ENCODE measurements at places on chromosomes 6 and 20.

GRCh38 chr6:46642928-46643751, 9.5 kb downstream of the CYP39A1 start:
- DNase-seq: no peak

DNA sequence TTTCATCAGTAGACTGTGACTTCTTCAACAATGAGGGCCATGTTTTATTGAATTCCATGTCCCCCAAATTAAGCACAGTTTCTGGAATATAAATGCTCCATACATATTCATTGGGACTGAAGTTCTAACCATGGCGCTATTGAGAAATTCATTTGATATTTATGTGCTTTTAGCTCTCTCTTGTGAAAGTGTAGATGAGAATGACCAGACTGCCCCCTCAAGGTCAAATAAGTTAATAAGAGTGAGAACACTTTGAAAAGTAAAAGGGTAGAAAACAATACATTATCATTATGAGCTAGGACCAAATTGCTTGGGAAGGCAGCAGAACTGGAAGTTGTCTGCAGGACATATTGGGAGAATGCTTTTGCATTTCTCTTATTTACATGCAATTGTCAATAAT, 597.9 kb downstream of the EPM2A start:
- peak; percentile 47 for DNase-seq

DNA sequence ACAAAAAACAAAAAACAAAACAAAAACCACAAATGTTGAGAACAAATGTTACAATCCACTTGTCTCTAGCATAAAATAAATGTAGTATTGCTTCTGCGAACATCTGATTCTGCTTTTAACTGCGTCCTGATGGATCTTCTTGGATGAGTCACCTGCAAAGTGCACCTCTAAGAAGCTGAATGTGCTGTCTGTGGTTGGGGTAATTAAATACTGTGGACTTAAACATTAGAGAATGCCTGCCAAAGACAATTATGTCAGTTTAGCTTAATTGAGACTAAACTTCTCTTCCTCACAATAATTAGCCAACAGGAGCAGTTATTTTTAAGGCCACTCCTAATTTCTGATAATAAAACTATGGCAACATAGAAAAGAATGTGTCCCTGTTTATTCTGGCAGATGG, 253.4 kb downstream of the PHACTR1 start:
- DNase-seq: no peak

DNA sequence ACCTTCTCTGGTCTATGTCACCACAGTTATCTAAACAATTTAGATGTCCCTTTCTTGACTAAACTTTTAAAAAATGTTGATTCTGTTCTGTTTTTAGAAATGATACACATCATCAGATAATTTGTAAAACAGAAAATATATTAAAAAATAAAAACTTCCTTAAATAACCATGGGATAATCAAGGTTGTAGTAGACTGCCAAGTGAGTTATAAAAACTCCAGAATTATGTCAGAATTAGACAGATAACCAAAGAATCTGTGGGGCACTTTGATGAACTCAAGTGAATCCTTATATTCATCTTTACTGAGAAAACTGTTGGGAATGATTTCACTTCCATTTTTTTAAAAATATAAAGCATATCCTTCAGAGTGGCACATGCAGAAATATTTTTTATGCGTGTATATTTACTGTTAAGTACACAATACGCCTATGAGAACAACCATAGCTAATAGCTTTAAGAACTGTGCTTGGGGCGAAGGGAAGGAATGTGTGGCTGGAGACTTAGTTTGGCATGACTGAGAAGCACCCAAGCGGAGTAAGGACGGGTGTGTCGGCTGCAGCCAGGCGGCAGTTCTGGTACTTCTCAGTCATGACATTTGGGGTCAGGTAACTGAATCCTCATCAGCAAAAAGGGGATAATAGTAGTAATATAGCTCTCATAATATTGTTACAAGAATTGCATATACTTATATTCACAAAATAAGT, 604.7 kb upstream of the CITED2 start:
- peak; percentile 42 for DNase-seq

DNA sequence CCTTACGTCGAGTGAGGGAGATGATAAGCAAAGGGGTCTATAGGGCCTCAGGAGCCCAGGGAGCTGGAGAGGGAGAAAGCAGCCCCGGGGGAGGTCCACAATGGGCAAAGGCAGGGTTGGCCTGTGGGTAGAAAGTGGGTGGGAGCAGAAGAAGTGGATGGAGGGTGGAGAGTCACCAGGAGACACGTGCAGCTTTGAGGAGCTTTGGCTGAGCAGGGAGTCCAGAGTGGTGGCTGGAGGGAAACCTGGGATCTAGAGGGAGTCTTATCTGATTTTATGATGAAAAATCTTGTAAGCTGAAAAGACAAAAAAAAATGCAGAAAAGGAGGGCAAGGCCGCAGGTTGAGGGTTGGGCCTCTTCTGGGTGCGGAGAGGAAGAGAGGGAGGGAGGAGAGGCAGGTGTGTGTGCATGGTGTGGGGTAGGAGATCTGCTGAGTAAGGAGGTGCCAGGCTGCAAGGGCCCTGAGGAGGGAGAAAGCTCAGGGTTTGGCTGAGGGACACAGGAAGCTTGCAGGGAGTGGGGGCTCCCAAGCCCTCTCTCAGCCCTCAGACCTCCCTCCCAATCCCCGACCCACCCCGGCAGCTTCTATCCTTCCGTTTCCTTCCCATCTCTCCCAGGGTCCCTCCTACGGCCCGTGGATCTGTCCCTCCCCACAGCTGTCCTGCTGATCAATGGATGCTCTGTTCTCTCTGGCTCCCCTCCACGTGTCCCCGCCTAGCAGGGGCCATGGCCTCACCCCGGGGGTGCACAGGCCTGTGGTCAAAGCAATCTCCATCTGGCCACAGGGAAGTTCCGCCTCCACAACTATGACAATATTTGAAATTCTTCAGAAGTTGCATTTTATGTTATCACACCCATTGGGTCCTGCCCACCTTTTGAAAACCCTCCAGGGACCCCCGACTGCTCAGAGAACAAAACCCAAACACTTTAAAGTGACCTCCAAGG, 17.1 kb upstream of the BPI start:
- no peak for DNase-seq

DNA sequence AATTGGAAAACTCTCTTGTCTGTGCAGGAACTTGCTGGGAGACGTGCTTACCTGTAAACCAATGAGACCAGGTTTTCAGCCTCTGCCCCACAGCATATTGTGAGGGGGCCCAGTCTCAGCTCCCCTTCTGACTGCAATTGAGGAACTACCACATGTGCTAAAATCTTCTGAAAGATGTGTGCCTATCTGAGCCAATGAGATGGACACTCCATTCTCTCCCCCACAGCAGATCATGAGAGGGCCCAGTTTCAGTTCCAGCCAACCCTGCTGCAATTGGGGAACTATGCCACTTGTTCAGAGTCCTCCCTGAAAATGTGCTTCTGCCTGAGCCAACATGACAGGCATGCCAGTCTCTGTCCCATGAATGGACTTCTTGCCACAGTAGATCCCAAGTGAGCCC, 20.9 kb upstream of the PI3 start:
- DNase-seq: no peak

DNA sequence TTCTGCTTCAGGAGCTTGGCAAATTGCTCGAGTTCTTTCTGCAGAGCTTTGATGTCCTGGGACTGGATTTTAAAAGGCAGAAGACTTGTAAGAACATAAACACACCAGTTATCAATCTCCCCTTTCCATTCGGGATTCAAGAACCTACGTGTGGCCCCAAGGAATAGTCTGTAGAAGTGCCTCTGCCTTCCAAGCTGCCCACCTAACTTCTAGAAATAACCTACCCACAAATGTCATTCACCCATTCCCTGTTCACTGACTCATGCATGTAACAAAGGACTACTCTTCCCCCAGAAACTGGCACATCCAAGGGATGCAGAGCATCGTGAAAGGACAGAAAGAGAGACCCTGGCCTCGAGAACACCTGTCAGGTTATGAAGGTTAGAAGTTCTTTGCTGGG, 4.5 kb downstream of the POU5F1 start:
- DNase-seq: no peak

- peak; percentile 29 for DNase-seq
These were observed 9.7 kb downstream of the RPS6KA2 start for GRCh38 chr6:166617359-166617758.

GRCh38 chr20:57560554-57561355, at the start of gene PCK1:
Gene PCK1 (plus strand): TSS chr20:57561110. CDS start chr20:57561412, 302 bp downstream.
- DNase-seq: no peak

- no peak for DNase-seq
These were observed 29.3 kb downstream of the RALGAPB start for GRCh38 chr20:38501858-38502436.

DNA sequence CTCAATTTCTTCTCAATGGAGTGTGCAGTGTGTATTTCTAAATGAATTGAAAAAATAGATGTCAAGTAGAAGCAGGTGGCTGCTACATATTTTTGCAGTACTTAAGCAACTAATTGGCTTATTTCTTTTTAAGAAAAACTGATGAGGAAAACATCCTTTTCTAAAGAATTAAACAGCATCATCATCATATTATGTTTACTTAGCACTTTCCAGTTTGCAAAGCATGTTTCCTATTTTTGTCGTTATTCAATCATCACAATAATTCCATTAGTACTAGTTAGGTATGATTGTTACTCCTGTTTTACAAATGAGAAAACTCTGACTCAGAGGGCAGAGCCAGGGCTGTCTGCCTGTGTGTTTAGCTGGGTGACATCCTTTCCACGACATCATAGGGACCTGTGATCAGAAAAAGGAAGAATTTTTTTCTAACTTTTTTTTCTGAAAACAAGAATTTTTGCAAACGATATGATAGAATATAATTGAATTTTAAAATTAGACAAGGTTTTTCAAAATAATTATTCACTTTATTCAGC, 22.7 kb upstream of the BMP6 start:
- DNase-seq: no peak

- no peak for DNase-seq
These were observed 65.8 kb upstream of the CD93 start for GRCh38 chr20:23151885-23152284.

DNA sequence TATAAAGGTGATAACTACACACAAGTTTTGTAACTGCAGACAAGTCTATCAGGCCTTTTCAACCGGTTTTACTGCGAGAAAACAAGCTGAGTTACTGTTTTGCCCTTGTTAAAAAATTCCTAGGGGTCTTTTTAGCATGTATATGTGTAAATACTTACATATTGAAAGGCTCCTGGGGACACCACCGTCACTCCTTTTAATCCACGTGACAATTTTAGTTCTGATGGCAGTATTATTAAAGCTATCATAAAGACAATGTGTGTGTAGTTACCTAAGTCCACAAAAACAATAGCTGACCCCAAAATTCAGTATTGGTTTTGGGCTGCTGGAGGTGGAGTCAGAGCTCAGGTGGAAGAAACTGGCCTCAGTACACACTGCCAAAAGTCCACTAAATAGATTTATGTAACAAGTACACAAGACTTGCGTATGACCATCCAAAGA, 41.3 kb upstream of the HFE start:
- no peak for DNase-seq

- peak; percentile 13 for DNase-seq
These were observed 233.0 kb upstream of the CEP162 start for GRCh38 chr6:84460491-84460890.

DNA sequence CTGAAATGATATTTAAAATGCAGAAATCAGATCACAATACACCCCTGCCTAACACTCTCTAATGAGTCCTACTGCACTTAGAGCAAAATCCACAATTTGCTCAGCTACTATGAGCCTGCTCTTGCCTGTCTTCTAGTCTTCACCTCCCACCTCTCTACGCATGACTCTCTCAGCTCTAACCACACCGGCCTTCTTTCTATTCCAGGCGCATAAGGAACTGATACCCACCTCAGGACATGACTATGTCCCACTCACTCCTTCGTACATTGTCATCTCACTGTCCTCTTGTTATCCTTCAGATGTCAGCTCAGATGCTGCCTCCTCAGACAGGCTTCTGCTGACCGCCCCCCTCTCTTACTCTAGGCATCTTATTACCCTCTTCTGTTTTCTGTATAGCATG, 201.0 kb upstream of the FLRT3 start:
- no peak for DNase-seq

- peak; percentile 76 for DNase-seq
These were observed 13.9 kb downstream of the ZNF217 start for GRCh38 chr20:53579581-53580375.

- peak; percentile 40 for DNase-seq
These were observed 256.9 kb downstream of the CDH26 start for GRCh38 chr20:60214901-60215815.

DNA sequence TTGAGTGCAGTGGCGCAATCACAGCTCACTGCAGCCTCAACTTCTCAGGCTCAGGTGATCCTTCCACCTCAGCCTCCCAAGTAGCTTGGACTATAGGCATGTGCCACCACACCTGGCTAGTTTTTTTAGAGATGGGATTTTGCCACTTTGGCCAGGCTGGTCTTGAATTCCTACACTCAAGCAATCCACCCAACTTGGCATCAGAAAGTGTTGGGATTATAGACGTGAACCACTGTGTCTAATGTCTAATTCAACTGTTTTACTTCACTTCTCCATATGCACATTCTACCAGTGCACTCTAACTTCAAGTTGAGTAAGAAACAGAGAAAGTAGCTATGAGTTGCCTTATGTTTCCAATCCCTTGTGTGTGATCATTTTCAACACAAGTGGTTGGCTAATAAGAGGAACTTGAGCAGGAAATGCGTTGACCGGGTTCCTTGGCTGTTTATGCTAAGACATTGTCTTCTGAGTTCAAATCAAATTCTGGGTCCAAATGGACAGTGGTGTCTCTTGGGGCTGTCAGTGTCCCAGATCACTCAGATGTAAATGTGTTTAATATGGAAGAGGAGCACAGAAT, 23.9 kb downstream of the ZNF337 start:
- no peak for DNase-seq

- DNase-seq: no peak
These were observed 54.0 kb downstream of the GMPR start for GRCh38 chr6:16292432-16292831.

GRCh38 chr6:87939776-87940175, 107.9 kb upstream of the SPACA1 start:
- no peak for DNase-seq

DNA sequence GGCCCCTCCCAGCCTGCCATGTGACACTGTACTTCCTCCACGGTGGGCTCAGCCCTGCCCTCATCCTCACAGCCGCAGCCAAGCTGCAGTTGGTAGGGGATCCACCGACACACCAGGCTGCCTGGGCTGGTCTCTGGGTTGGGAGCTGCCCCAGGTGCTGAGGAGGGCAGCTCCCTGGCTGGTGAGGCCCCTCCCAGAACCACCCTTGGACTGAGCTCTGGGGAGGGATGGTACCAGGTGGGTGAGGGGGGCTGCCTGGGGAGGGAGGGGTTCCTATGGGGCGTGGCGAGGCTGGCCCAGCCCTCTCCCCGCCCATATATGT, 185 bp upstream of the TNFRSF6B start:
- peak; percentile 46 for DNase-seq

GRCh38 chr6:143325379-143326140, 124.9 kb downstream of the ADAT2 start:
- peak; percentile 25 for DNase-seq

DNA sequence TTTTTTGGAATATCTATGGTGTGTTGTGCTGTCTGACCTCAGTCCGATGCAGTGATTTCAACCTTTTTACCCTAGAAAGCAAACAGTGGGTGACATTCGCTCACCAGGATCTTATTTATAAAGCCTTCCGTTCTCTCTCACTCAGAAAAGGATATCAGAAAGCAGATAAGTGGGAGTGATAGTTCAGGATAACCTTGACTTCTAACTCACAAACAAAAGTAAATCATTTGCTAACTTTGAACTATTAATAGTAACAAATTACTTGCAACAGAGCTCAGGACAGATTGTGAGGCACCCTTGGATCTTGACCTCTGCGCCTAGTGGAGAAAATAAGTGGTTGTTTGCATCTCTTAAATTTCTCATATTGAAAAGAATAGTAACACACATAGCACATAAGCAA, 637.1 kb upstream of the CITED2 start:
- DNase-seq: peak; percentile 30

GRCh38 chr6:4670824-4671409, 105.3 kb upstream of the CDYL start:
- DNase-seq: no peak

GRCh38 chr20:60050193-60050947, 92.1 kb downstream of the CDH26 start:
- DNase-seq: no peak

All from amniotic epithelial cell (primary cell).